ENCODE measurements at places on chromosomes 12 and 14.

GRCh38 chr12:122635471-122635870 lies 67.7 kb downstream of the HCAR2 start:
- no peak overlapping the region for H3K4me3 ChIP-seq
- no peaks in the 10 kb centered on the region for H3K27me3 ChIP-seq
- peaks cover 33% of the 10 kb centered on the region for H3K36me3 ChIP-seq
- H3K4me1 ChIP-seq, result no peaks in the 10 kb centered on the region

GRCh38 chr12:26044007-26044394 lies 80.8 kb downstream of the BHLHE41 start:
- no peaks in the 10 kb centered on the region for H3K27me3 ChIP-seq
- no peak overlapping the region for H3K27ac ChIP-seq
- H3K36me3 ChIP-seq, result no peaks in the 10 kb centered on the region
- no peaks in the 10 kb centered on the region for H3K4me1 ChIP-seq

DNA sequence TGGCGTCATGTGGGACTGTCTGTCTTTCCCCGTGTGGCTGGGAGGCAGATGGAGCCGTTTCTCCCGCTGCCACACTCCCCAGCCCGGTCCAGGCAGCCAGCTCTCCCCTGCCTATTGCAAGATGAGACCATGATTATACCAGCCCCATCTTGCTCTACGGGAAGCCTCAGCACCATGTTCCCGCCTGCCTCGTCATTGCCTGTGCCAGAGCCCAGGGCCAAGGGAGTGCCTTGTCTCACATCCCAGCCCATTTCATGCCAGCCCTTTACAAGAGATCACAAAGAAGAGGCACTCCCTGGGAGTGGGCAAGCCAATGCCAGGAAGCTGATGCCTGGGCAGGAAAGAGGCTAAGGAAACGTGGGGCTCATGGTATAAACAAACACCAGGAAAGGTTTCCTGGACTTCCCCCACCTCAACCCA lies 23.9 kb downstream of the GPR68 start:
- DNase-seq, result no peak
- H3K4me3 ChIP-seq, result no peak overlapping the region

GRCh38 chr12:131559517-131560516 lies 151.1 kb upstream of the SFSWAP start:
- H3K27ac ChIP-seq, result no peak overlapping the region
- H3K36me3 ChIP-seq, result no peaks in the 10 kb centered on the region
- no peak overlapping the region for H3K4me3 ChIP-seq

- H3K27me3 ChIP-seq, result peaks cover 25% of the 10 kb centered on the region
- H3K36me3 ChIP-seq, result no peaks in the 10 kb centered on the region
- no peak for DNase-seq
- no peaks in the 10 kb centered on the region for H3K4me1 ChIP-seq
- H3K27ac ChIP-seq, result no peak overlapping the region
- no peak overlapping the region for H3K4me3 ChIP-seq
These were observed 17.5 kb upstream of the KRT80 start for GRCh38 chr12:52209321-52209720.

DNA sequence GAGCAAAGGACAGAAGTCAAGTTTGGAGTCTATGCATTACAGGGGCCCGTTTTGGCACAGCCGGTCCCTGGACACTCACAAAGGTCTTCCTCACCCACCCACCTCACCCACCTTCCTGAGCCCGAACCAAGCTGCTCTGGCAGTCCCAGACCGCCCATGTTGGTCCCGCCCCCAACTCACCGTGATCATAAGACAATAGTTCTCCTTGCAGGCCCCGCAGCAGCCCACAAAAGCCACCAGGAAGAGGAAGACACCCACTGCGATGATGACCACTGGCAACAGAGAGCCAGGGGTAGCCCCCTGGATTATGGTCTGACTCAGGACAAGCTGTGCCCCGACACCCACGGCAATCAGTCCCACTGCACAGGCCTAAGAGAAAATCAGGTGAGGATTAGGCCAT lies 1.8 kb downstream of the CD63 start:
- H3K36me3 ChIP-seq, result peaks cover 20% of the 10 kb centered on the region
- no peak overlapping the region for H3K27ac ChIP-seq
- DNase-seq, result no peak

GRCh38 chr12:131063413-131063812 lies 109.7 kb downstream of the ADGRD1 start:
- no peak overlapping the region for H3K4me3 ChIP-seq
- DNase-seq, result no peak
- H3K36me3 ChIP-seq, result no peaks in the 10 kb centered on the region

- H3K36me3 ChIP-seq, result no peaks in the 10 kb centered on the region
- no peak for DNase-seq
- H3K4me3 ChIP-seq, result no peak overlapping the region
- no peaks in the 10 kb centered on the region for H3K4me1 ChIP-seq
- no peak overlapping the region for H3K27ac ChIP-seq
These were observed 513.1 kb downstream of the KCNH5 start for GRCh38 chr14:62532181-62532580.

- H3K27me3 ChIP-seq, result no peaks in the 10 kb centered on the region
- H3K27ac ChIP-seq, result no peak overlapping the region
- no peaks in the 10 kb centered on the region for H3K4me1 ChIP-seq
- no peaks in the 10 kb centered on the region for H3K36me3 ChIP-seq
- no peak overlapping the region for H3K4me3 ChIP-seq
These were observed 29.2 kb downstream of the CRADD start for GRCh38 chr12:93706387-93706786.

DNA sequence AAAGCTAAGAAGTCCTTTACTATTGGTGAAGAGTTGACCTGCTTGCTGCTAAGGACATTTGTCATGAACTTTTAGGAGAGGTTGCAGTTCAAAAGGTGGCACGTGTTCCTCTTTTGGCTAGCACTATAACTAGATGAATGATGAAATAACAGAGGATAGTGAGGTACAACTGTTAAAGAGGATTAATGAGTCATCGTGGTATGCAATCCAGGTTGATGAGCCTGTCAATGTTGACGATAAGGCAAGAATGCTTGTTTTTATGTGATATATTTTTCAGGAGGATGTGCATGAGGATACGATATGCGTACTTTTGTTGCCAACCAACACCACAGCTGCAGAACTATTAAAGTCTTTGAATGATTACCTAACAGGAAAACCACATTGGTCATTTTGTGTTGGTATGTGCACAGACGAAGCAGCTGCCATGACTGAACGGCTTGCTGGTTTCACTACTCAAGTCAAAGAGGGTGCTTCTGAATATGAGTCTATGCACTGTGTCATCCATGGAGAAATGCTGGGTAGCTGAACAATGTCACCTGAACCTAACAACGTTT lies 10.6 kb downstream of the CEP128 start:
- no peak overlapping the region for H3K27ac ChIP-seq
- H3K36me3 ChIP-seq, result peaks cover 19% of the 10 kb centered on the region
- H3K4me3 ChIP-seq, result no peak overlapping the region
- peaks cover 17% of the 10 kb centered on the region for H3K4me1 ChIP-seq

GRCh38 chr14:73599499-73599898 lies 7.8 kb downstream of the ACOT4 start:
- no peaks in the 10 kb centered on the region for H3K4me1 ChIP-seq
- no peaks in the 10 kb centered on the region for H3K27me3 ChIP-seq
- no peak overlapping the region for H3K4me3 ChIP-seq
- DNase-seq, result no peak

- H3K27ac ChIP-seq, result no peak overlapping the region
- H3K27me3 ChIP-seq, result no peaks in the 10 kb centered on the region
- DNase-seq, result no peak
- H3K4me3 ChIP-seq, result no peak overlapping the region
These were observed 40.2 kb downstream of the RIC8B start for GRCh38 chr12:106814714-106815113.

GRCh38 chr14:85528897-85529631 lies 880 bp upstream of the FLRT2 start:
- DNase-seq, result no peak
- H3K27ac ChIP-seq, result no peak overlapping the region
- H3K27me3 ChIP-seq, result peaks cover 57% of the 10 kb centered on the region
- no peaks in the 10 kb centered on the region for H3K36me3 ChIP-seq
- H3K4me1 ChIP-seq, result no peaks in the 10 kb centered on the region

DNA sequence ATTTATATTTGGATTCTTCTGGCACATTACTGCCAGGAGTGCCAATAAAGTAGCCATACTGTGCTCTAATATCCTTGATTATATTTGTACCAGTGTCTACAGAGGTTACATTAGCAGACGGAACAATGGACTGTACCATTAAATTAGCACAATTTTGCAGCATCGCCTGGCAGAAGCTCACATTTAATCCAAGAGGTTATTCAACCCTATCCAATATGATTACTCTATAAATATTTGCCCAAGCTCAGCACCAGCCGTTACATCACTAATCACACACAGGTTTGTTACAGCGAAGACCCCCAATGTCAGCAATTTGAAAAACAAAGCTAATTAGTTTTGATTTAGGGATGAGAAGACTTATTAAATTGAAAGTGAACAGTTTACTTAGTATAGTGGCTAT lies 16.9 kb upstream of the MGST1 start:
- no peaks in the 10 kb centered on the region for H3K4me1 ChIP-seq
- no peaks in the 10 kb centered on the region for H3K36me3 ChIP-seq
- no peak overlapping the region for H3K4me3 ChIP-seq
- no peaks in the 10 kb centered on the region for H3K27me3 ChIP-seq

GRCh38 chr12:49946086-49946485 lies 4.5 kb upstream of the AQP2 start:
- DNase-seq, result no peak
- no peak overlapping the region for H3K4me3 ChIP-seq
- H3K27me3 ChIP-seq, result no peaks in the 10 kb centered on the region
- H3K4me1 ChIP-seq, result peaks cover 2% of the 10 kb centered on the region

GRCh38 chr14:64726585-64726890 lies 22.3 kb downstream of the PLEKHG3 start:
- no peaks in the 10 kb centered on the region for H3K27me3 ChIP-seq
- no peaks in the 10 kb centered on the region for H3K4me1 ChIP-seq
- no peak for DNase-seq
- H3K4me3 ChIP-seq, result no peak overlapping the region

GRCh38 chr12:121139286-121139685 lies 6.6 kb downstream of the P2RX7 start:
- H3K27me3 ChIP-seq, result no peaks in the 10 kb centered on the region
- H3K27ac ChIP-seq, result no peak overlapping the region
- no peak overlapping the region for H3K4me3 ChIP-seq
- no peaks in the 10 kb centered on the region for H3K4me1 ChIP-seq
- H3K36me3 ChIP-seq, result no peaks in the 10 kb centered on the region

DNA sequence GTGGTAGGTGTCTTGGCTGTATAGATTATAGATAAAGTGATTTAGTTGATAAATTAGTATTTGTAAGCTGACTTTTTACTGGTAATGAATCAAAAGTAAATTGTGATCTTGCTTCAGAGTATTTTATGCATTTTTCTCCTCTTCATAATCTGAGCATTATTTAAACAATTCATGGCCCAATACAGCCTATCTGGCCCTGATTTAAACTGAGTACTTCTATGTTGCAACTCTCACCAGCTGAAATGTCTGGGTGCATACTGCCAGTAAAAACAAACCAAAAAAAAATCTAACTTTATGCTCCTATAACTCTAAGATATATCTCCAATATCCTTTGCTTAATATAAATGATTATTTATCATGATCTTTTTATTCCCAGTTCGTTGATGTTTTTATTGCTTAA lies 86.6 kb downstream of the MIA2 start:
- H3K36me3 ChIP-seq, result no peaks in the 10 kb centered on the region
- H3K27ac ChIP-seq, result no peak overlapping the region
- no peak overlapping the region for H3K4me3 ChIP-seq
- H3K4me1 ChIP-seq, result no peaks in the 10 kb centered on the region

DNA sequence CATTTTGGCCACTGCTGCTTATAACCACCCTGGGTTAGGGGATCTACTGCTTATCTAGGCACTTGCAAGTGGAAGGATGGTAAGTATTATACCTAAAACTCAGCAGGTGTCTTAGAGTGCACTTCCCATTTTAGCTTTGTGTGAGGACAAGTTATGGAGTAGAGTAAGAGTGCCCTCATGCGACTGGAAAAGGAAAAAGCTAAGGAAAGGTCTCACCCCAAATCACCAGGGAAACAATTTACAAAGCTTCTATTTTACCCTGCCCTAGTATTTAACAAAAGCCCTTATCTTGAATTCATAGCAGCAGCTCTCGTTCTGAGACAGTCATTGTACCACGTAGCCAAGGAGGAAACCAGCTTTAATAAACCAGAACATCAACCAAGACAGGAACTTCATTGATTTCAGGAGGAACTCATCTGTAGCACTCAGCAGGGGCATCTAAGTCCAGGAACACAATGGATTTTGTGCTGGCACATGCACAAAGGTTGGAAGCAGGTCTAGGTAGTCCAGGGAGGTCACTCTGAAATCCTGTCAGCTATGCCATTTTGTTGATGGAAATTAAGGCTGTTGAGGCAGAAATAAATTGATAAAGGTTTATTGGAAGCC lies 2.9 kb downstream of the RDH12 start:
- H3K4me3 ChIP-seq, result no peak overlapping the region
- DNase-seq, result peak; percentile 72
- H3K4me1 ChIP-seq, result no peaks in the 10 kb centered on the region
- H3K27ac ChIP-seq, result no peak overlapping the region

GRCh38 chr12:57796996-57797395 lies 14.4 kb downstream of the TSFM start:
- H3K27me3 ChIP-seq, result no peaks in the 10 kb centered on the region
- DNase-seq, result no peak
- H3K4me3 ChIP-seq, result no peak overlapping the region
- H3K4me1 ChIP-seq, result no peaks in the 10 kb centered on the region

DNA sequence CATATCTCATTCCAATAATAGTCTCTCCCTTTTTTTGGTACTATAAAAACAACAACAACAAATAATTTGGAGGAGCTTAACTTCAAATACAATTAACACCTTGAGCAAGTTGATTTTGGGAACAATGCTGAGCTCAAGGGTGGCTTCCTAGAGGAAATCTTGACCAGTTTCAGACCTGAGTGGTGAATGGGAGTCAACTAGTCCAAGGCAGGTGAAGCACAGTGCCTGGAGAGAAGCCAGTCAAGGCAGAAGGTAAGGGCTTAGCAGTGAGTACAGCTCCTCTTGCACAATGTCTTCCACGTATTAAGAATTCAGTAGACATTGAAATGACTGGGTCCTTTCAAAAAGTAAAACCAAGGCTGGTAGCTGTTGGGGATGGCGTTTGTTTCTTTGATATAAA lies 444.8 kb downstream of the ATP23 start:
- no peak overlapping the region for H3K27ac ChIP-seq
- no peaks in the 10 kb centered on the region for H3K27me3 ChIP-seq
- no peaks in the 10 kb centered on the region for H3K36me3 ChIP-seq

DNA sequence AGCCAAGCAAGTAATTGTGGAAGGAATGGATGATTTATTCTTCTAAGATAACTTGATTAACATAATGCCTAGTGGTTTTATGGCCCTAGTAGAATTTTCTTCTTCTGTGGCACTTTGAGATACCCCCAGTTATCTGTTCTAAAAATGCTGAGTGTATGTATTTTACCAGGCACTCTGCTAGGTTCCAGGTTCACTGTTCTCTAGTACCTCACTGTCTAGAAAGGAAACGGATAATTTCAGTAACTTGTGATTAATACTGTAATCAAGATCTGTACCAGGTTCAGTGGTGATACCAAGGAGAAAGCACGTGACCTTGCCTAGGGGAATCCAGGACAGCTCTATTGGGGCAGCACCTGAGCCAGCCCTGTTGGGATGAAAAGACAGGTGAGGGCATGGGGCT lies 8.0 kb downstream of the ANO6 start:
- H3K4me1 ChIP-seq, result peaks cover 30% of the 10 kb centered on the region
- H3K27ac ChIP-seq, result no peak overlapping the region
- no peak for DNase-seq
- H3K36me3 ChIP-seq, result no peaks in the 10 kb centered on the region
- H3K27me3 ChIP-seq, result no peaks in the 10 kb centered on the region

All from thymus (tissue), 14 donors.